ENCODE measurements at places on chromosomes 7 and 10.

GRCh38 chr7:149662591-149663095 lies 110.7 kb downstream of the ZNF467 start:
- peak; percentile 86 for DNase-seq

DNA sequence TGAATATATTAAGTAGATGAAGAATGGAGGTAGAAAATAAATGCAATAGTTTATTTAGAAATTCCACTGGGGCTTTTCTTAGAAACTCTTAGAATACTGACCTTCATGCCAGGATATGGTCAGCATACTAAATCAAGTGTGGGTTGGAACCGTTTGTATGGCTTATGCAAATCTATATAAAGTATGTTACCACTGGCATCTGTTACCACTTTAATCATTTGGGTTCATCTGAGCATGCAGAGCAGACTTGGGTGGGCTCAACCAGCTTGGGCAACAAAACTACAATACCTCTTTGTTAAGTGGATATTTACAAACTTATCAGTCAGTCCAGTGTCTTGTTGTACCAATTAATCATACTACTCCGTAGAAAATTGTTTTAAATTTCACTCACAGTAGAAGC lies 125.8 kb downstream of the CRPPA start:
- no peak for DNase-seq

DNA sequence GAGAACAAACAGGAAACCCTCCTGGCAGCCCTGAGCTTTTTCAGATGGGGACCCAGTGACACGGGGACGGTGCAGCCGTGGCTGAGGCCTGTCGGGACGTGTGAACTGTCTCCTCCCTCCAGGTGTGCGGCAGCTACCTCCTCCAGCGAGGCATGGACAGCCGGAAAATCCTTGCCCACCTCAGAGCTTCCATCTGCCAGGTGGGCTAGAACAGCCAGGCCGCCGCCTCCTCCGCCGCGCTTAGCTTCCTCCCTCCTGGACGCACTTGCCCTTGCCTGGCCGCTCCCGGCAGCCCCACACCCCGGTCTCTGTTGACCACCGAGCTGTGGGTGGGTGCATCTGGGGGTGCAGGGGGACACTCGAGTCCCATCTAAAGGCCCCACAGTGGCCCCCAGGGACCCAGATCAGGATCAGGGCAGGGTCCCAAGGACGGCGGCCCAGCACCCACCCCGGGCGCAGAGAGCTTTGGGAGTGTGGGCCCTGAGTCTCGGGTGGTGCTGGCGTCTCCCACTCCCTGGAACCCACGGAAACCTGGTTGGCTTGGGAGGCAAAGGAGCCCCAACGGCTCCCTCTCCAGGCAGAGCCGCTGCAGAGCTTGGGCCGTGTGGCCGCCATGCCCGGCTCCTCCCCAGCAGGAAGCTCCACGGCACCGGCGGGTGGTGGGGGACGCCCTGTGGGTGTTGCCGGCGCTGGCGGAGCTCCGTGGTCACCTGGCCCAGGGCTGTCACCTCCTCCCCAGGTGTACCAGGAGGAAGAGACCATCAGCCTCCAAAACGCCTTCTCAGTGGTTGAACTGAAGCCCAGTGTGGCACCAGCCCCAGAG lies 32.9 kb upstream of the UTF1 start:
- no peak for DNase-seq

GRCh38 chr10:61280303-61280702 lies 172.9 kb downstream of the TMEM26 start:
- DNase-seq: no peak

GRCh38 chr10:28842321-28842720 lies 165.0 kb downstream of the BAMBI start:
- DNase-seq: no peak
